Erythroblast (primary cell): ENCODE measurements at places on chromosomes 16 and 17.

DNA sequence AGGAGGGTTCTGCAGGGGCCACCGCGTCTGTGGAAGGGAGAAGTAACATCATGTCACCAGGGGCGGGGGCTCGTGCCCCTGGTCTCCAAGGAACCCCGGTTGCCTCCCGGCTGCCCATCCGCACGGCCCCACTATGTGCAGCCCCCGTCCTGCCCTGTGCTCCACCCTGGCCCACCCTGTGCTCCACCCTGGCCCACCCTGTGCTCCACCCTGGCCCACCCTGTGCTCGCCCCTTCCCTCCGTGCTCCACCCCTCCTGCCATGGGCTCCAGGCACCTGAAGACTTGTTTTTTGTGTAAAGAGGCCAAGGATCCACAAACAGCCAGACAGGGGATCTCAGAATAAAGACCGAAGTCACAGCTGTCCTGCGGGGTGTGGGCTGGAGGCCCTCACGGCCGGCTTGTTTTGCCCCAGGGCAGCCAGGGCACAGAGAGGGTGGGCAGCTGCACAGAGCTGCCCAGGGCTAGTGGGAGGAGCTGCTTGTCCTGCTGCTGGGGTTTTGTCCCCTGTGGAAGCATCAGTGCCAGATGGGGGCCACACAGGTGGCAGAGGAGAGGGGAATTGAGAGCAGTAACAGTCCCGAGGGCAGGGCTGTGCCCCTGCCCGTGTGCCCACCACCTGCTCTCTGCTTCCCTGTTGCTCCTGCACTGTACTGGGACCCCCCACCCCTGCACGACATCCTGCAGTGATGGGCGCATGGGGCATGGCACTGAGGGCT is 147.0 kb upstream of the CIBAR2 start:
- no peak for DNase-seq

DNA sequence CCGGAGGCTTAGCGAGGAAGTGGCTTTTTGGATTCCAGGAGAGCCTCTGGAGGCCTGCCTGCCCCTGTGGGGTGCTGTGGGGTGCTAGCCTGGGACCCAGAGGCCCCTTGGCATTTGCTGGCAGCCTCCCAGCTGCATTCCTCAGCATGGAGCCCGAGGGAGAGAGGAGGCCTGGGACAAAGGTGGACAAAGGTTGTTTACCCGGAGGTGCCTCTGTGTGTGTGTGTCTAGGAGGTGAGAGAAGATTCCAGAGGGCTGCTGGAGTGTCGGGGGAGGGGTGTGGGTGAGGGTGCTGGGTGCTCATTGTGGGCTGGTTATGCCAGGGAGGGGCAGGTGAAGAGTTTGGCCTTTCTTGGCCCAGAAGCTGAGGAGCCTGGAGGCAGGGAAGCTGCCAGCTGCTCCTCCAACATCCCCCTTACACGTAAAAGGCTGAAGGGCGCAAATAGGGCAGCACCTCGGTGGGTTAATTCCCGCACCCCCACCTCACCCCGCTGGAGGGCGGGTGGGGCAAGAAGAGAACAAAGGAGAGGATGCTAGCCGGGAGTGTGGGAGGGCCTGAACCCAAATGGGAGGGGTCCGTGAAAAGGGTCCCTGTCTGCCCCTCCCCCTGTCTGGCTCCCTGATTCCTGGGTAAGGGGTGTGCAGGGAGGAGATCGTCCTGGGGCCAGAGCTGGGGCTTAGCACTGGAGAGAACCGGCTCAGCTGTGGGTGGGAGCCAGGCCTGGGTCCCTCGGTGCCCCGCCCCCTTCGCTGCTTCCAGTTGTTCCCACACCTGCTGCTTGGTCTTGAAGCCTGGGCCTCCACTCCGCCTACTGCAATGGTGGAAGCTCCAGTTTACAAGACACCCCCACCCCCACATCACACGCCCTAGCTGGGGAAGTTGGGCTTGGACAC is 9.9 kb downstream of the HEXIM2 start:
- no peak for DNase-seq

- DNase-seq = no peak
These were observed 86.9 kb downstream of the RBBP6 start for GRCh38 chr16:24626256-24626655.

- DNase-seq = no peak
These were observed at the start of gene CAPNS2 for GRCh38 chr16:55566432-55567175. TSS of gene CAPNS2 (plus strand) at chr16:55566684. CDS start at chr16:55566757, 73 bp downstream.

DNA sequence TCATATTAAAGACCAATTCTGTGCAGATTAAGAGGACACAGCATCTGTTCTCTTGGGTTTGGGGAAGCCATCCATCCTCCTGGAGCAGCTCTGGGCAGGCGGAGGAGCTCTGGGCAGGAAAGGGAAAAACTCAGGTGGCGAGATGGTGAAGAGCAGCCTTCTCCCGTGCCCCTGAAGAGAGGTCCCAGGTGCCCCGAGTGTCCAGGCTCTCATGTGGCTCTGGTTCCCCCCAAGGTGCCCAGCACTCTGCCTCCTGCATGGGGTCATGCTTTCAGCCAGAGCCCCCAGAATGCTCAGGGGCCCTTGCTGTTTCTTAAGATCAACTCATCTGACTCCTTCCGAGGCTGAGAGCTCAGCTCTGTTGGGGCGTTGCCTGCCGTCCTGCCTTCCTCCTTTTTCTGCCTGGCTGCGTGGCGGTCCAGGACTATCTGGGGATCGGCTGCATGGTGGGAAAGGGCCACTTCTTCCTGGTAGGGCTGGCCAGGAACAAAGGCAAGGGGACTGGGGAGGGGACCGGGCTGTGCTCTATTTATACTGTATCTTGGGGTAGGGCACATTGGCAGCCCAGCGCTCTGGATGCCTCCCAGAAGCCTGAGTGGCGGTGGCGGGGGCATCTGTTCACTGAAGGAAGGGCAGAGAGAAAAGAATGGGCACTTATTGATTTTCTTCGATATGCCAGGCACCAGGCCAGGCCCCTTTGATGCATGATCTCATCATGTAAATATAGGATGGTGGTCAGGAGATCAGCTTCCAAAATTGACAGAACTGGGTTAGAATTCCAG is 103.2 kb upstream of the SDK2 start:
- DNase-seq = no peak

DNA sequence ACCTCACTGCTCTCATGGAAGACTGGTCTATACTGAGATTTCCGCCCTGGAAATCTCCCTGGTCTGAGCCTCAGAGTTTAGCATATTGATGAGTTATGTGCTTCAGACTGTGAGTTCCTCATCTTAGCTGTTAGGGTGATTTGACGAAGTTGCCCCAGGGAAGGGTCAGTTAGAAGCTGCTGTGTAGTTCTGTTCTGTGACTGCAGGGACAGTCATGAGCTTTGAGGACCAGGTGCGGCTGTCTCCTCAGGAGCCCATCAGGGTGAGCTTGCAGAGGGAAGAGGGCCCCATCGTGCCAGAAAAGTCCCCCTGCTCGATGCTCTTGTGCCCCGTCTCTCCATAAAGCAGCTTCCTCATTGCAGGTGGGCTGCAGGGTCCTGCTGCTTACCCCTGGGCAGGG is 28.3 kb upstream of the IL17C start:
- DNase-seq = no peak

- no peak for DNase-seq
These were observed 146.5 kb downstream of the RGS9 start for GRCh38 chr17:65283704-65284103.

DNA sequence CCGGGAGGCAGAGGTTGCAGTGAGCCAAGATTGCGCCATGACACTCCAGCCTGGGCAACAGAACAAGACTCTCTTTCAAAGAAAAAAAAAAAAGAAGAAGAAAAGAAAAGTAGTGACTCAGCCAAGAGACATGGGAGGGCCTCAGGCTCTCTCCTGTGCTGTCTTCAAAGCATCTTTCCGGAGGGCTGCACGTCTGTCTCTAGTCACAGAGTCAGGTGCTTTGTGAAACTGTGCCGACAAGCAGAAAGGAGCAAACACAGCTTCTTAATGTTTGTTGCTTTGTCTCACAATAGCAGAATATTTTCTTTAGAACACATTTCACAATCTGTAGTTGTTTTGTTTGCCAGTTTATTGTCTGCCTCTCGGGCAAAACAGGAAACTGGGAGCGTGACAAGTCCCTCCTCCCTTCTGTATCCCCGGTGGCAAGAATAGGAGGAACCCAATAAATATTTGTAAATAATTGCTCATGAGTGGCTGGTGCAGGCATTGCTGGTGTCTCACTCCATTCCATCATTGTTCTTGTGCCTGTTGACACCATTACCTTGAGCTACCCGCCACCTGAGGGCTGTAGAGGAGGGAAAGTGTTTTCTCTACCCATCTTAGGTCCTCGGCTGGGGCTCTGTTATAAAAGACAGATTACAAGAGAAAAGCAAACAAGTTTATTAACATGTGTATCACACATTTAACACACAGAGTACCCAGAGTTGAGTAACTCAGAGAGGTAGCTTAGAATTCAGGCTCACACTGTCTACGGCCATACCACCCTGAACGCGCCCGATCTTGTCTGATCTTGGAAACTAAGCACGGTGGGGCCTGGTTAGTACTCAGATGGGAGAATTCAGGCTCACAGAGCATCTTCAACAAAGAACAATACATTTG is 5.5 kb downstream of the GAST start:
- no peak for DNase-seq

- DNase-seq = no peak
These were observed 55.2 kb downstream of the CMIP start for GRCh38 chr16:81499576-81500380.

DNA sequence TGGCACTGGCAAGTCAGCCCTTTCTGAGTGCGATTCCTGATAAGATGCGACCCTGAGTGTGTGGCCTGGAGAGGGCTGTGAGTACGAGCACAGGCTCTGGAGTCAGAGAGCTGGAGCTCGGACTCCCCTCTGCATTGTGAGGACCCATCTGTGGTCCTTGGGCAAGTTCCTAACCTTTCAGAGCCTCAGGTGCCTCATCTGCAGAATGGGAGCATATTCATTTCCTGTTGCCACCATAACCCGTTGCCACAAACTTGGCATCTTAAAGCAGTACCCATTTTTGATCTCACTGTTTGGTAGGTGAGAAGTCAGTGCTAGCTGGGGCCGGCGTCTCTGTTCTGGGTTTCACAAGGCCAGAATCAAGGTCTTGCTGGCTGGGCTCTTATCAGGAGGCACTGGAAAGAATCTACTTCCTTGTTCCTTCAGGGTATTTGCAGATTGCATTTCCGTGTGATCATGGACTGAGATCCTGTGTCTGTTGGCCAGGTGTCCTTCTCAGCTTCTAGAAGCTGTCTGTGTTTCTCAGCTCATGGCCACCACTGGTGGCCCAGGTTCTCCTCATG is 20.2 kb downstream of the KNOP1 start:
- DNase-seq = no peak

DNA sequence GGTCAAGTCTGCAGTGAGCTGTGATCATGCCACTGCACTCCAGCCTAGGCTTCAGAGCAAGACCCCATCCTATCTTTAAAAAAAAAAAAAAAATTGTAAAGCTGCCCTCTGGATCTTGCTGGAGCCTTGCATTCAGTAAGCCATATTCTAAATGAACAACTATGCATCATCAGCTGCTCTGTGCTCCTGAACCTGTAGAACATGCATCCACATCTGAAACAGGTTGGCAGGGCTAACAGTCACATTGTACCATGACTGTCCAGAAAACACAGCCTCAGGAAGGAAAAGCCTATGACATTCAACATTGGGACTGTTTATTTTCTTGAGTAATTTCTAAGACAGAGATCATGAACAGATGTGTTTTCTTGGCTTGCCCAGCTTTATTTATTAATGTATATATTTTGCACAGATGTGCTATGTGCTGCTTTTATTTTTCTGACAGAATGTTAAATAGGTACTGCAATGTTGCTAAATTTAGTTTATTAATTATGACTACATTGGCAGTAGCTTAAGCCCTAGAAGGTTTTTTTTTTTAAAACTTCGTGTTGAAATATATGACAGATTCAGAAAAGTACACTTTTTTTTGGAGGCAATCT is 19.8 kb downstream of the ACSF2 start:
- DNase-seq = no peak

- DNase-seq = peak; percentile 81
These were observed 345 bp downstream of the EMC8 start for GRCh38 chr16:85798901-85799496.

DNA sequence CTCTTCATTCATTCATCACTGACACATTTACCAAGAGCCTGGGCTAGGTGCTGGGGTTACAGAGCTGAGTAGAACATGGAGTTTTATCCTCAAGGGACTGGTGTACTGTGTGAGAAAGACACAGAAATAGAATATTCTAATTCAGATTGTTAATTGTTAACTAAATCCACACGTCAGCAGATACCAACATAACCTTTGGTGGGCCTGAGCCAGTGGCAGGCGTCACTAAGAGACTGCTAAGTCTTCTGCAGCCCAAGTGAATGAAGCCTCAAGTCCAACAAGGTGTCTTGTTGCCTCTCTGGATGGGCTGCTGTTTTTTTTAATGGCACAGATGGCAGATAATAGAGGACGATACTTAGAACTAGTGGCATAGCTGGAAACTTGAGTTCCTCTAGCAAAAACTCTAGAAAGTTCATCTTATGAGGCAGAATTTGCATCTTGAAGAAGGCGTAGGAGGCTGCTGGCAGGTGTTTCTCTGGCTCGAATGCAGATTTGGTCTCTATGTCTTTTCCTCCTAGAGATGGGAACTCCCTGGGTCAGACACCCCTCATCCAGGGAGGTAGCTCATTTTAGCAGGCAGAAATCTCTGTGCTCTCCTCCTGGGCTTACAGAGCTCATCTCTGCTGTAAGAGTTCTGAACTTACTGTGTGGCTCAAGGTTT is 179.5 kb downstream of the NTN1 start:
- no peak for DNase-seq
